ENCODE measurements at places on chromosomes 6 and 20.

DNA sequence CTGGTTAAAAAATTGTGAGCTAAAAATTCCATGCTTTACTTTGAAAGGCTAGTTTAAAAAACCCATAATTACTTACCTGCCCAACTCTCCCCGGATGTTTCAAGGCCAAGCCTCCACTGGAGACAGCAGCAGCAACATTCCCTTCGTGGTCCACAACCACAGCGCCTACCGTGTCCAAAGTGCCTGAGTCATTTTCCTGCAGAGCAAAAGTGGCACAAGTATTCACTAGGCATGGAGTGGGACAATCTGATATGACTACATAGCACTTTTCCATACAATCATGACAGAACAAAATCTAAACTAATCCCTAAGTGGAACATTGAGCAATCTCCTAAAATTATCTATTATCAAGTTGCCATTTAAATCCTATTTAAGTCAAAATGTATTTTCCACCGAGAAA, 104.8 kb downstream of the TASP1 start:
- no peak for DNase-seq

- DNase-seq = peak; percentile 43
Measured at GRCh38 chr6:166162599-166163342, 4.9 kb downstream of the TBXT start.

DNA sequence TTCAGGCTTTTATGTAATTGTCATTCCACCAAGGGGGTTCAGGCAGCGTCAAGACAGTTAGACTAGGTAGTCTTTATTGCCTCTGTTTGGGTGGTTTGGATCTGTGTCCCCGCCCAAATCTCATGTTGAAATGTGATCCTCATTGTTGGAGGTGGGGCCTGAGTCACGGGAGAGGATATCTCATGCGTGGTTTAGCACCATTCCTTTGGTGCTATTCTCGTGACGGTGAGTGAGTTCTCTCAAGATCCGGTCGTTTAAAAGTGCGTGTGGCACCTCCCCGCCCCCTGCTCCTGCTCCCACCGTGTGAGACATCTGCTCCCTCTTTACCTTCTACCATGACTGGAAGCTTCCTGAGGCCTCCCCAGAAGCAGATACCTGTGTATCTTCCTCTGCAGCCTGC, 51.3 kb upstream of the FOXC1 start:
- DNase-seq = no peak

GRCh38 chr6:12567682-12568081, 148.9 kb upstream of the PHACTR1 start:
- no peak for DNase-seq

DNA sequence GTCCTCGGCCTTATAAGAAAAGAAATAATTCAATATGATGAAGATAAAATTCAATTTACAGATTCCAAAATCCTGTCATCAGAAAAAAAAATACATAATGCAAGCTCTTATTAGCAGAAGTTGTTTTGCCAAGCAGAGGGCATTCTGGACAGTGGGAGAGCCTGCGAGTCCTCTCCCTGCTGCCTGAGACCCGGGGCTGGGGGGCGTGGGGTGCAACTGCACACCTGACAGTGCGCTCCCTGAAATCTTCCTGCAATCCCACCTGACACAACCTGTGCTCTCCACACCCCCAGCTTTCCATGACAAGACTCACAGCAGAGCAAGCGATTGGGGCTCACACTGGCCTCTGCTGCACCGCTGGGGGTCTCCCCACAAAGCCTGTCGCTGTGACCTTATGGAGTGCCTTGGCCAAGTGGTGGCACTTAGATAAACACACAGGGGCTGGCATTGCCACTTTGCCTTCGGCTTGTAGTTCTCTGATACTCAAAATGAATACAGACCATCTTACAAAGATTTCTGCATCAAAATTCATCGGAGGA, 130.3 kb upstream of the PDE10A start:
- no peak for DNase-seq

Data from activated T-cell treated with anti-CD3 and anti-CD28 coated beads for 48 hours (primary cell).